Fibroblast of lung (primary cell): ENCODE measurements at places on chromosomes 1 and 21. TPM values are rescaled to one million over a fixed set of nuclear protein-coding genes. Genes with fewer than 3 reads are reported as not detected.
A peak's percentile ranks its signal among the peaks of the same experiment; 100 is the strongest.

DNA sequence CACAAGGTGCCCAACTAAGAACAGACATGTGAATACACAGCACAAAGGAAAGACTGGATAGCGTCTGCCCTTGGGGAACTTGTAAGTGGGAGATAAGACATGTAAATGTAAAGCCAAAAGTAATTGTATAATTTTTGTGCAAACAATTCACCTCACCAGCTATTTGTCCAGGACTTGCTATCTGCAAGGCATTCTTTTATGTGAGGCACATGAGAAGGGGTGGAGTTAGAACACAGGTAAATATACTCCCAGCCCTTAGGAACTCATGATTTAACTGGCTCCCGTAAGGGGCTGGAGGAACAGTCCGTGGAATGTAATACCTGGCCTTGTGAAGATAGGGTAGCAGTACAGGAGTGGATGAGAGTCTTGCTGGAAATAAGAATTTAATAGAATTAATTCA lies 61.3 kb downstream of the CDK18 start:
- H3K27ac ChIP-seq = no peak overlapping the region
- H3K27me3 ChIP-seq = peaks cover 32% of the 10 kb centered on the region
- H3K4me3 ChIP-seq = no peak overlapping the region
- no peak for DNase-seq

DNA sequence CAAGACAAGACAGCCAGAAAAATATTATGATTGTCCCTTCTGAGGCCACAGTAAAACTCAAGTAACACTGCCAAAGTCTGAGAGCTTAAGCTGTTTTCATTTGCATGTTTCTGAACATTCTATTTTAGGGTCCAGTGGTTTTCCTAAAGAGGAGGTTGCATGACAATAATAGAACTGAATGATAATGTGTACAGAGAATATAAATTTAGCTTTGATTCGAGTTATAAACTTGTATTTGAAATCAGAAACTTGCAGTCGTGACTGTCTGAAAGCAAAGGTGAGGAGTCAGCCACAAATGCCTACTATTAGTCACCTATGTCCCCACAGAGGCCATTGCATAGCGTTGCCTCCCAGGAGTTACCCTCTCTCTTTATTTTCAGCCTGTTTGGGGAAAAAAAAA lies 363.1 kb upstream of the ADGRL2 start:
- no peaks in the 10 kb centered on the region for H3K4me1 ChIP-seq
- DNase-seq = no peak
- H3K27me3 ChIP-seq = no peaks in the 10 kb centered on the region
- no peaks in the 10 kb centered on the region for H3K36me3 ChIP-seq
- H3K4me3 ChIP-seq = no peak overlapping the region

DNA sequence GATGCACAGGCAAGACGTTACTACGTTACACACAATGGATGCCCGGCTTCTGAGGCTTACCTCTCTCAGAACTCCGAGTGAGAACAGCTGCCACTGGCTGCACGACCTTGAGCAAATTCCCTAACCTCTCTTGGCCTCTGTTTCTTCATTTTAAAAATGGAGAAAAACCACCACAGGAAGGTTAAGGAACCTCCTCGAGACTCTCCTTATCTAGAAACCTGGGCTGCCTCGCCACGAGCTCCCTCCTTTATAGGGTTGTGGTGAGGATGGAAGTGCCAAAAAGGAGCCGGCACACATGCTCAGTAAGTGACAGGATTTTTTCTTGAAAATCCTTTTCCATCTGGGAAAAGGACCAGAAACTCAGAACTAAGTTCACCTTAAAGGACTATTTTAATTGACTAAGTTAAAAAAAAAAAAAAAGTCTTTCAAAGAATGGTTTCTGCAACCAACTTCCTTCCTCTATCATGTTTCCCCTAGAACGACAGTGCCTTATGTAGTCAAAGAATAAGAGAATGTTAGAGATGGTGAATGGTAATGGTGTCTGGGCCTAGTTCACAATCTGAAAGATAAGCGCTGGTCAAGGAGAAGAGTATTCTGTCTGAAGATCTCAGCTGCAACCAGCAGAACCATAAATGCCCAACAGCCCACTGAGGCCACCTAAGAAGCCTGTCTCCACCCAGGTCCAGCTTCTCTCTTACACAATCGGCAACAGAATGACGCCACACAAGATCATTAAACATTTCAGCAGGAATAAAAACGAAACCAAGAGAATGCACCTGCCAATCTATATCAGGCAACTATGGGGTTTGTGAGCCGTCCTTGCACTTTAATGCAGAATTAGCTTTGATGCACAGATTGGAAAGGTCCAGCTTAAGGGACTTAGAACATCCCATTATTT lies 64.9 kb downstream of the SLC45A1 start:
- no peak for DNase-seq
- H3K36me3 ChIP-seq = peaks cover 6% of the 10 kb centered on the region
- H3K4me3 ChIP-seq = no peak overlapping the region

DNA sequence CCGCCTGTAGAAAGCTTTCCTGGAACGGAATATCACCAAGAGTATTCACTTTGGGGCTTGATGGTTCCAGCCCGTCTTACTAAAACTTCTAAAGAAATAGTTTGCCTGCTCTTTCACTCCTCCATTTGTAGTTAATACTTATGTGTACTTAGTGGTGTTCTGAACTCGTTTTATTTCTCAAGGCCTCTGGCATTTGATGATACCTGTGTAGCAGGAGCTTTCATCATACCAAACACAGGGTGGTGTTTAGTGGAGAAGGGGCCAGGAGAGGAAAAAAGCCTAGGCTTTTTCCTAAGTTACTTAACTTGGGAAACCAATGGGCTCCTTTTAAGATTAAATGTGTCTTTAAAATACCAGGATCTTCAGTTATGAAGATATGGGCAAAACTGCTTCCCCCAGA lies 74.3 kb downstream of the RPS6KA1 start:
- H3K4me3 ChIP-seq = no peak overlapping the region
- no peak for DNase-seq
- no peak overlapping the region for H3K27ac ChIP-seq
- H3K27me3 ChIP-seq = peaks cover 3% of the 10 kb centered on the region

DNA sequence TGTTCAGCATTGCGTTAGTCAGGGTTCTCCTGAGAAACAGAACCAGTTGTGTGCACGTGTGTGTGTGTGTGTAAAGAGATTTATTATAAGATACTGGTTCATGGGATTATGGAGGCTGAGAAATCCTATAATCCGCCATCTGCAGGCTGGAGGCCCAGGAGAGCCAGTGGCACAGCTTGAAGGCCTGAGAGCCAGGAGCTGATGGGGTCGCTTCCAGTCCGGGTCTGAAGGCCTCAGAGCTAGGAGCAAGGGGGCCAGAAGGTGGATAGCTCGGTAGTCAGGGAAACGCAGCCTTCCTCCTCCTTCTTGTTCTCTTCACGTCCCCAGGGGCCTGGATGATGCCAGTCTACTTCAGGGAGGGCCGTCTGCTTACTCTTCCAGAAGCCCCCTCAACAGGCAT lies 37.7 kb downstream of the FAAP20 start:
- DNase-seq = no peak
- H3K4me1 ChIP-seq = no peaks in the 10 kb centered on the region
- H3K4me3 ChIP-seq = no peak overlapping the region
- no peak overlapping the region for H3K27ac ChIP-seq

DNA sequence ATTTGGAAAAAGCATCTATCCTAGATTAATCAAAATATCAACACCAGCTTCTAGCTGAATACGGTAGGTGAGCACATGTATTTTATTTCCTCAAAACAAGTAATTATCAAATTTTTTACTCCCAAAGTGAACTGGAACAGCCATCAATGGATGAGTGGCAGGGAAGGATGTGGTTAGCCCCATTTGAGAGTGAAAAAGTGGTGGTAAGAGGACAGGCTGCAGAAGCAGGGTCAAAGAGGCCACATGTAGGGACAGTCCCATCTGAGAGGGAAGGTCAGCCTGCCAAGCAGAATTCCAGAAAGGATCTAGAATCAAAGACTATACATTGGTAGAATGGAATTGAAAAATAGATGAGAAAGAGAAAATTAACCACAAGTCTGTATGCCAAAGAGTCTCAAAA lies 163.8 kb downstream of the SMYD3 start:
- no peaks in the 10 kb centered on the region for H3K36me3 ChIP-seq
- H3K27me3 ChIP-seq = no peaks in the 10 kb centered on the region
- DNase-seq = no peak
- no peak overlapping the region for H3K27ac ChIP-seq

GRCh38 chr1:197774466-197775281 lies 606 bp downstream of the DENND1B start:
- H3K27ac ChIP-seq = peak overlapping the region; percentile 81
- no peaks in the 10 kb centered on the region for H3K36me3 ChIP-seq
- H3K4me3 ChIP-seq = peak overlapping the region; percentile 73
- DNase-seq = peak; percentile 61
- peaks cover 9% of the 10 kb centered on the region for H3K4me1 ChIP-seq

DNA sequence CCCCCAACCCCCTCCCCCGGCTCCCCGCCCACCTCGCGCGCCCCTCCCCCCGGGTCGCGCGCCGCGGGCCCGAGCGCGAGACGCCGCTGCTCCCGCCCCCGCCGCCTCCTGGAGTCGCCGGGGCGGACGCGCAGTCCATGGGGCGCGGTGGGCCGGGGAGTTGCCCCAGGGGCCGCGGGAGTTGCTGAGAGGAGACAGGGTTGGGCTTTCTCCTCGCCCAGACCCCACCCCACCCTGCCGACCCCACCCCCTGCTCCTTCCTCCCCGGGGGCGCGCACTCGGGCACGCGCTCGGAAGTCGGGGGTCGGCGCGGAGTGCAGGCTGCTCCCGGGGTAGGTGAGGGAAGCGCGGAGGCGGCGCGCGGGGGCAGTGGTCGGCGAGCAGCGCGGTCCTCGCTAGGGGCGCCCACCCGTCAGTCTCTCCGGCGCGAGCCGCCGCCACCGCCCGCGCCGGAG lies at the start of gene LAMC1:
Gene LAMC1, plus strand, starts transcription at position 275 of the 455 bp plus-strand sequence. CDS start 297 bp downstream, outside the sequence.
- H3K27ac ChIP-seq = peak within 1 kb of the TSS; percentile 97
- DNase-seq = peak; percentile 84
- H3K4me3 ChIP-seq = peak within 1 kb of the TSS; percentile 85
- no peaks in the 10 kb centered on the region for H3K27me3 ChIP-seq
- H3K36me3 ChIP-seq = no peaks in the 10 kb centered on the region

DNA sequence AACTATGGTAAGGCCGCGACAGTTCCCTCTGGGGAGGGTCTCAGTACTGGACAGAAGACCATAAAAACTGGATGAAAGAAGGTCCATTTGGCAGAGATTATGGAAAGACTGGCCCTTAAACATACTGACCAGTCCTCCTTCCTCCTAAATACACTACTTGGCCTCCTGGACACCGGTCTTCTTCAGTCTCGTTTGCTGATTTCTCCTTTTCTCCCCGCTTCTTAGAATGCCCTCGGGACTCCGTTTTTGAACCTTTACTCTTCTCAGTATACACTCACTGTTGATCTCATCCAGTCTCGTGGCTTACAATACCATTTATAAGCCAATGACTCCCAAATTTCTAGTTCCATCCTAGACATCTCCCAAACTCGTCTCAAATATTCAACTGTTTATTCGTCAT lies 694 bp upstream of the MRPL9 start:
- H3K27me3 ChIP-seq = no peaks in the 10 kb centered on the region
- H3K4me1 ChIP-seq = no peaks in the 10 kb centered on the region
- H3K4me3 ChIP-seq = peak overlapping the region; percentile 85
- peaks cover 3% of the 10 kb centered on the region for H3K36me3 ChIP-seq

GRCh38 chr1:20964540-20965484 lies 177.7 kb upstream of the HP1BP3 start:
- peaks cover 2% of the 10 kb centered on the region for H3K36me3 ChIP-seq
- H3K27ac ChIP-seq = no peak overlapping the region
- no peak for DNase-seq
- H3K4me1 ChIP-seq = no peaks in the 10 kb centered on the region

- H3K27me3 ChIP-seq = no peaks in the 10 kb centered on the region
- no peak overlapping the region for H3K4me3 ChIP-seq
These were observed 12.8 kb downstream of the ZNF678 start for GRCh38 chr1:227576189-227576588.

- no peaks in the 10 kb centered on the region for H3K36me3 ChIP-seq
- H3K4me1 ChIP-seq = peaks cover 2% of the 10 kb centered on the region
- H3K27me3 ChIP-seq = no peaks in the 10 kb centered on the region
- no peak overlapping the region for H3K4me3 ChIP-seq
These were observed 6.2 kb downstream of the HSD11B1 start for GRCh38 chr1:209710847-209711246.

DNA sequence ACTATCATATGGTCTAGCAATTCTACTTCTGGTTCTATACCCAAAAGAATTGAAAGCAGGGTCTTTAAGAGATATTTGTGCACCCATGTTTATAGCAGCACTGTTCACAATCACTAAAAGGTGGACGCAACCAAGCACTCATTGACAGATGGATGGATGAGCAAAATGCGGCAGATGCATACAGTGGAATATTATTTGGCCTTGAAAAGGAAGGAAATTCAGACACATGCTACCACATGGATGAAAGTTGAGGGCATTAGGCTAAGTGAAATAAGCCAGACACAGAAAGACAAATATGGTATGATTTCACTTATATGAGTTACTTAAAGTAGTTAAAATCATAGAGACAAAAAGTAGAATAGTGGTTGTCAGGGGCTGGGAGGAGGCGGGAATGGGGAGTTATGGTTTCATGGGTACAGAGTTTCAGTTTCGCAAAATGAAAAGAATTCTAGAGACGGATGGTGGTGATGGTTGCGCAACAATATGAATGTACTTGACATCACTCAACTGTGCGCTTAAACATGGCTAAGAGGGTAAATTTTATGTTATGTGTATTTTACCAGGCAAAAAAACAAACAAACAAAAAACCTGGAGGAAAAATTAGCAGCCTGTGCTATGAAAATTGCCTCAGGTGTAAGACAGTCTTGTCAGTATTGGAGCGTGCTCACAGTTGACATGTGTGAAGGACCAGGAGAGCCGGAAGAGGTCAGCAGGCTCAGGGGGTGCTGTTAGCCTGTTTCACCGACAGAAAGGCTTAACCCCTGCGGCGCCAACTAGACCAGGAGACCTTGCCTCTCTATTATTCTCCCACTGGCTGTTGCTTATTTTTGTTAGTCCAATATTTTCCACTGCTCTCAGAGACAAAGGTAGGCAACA lies 26.5 kb downstream of the CD247 start:
- H3K36me3 ChIP-seq = no peaks in the 10 kb centered on the region
- no peak for DNase-seq
- H3K4me3 ChIP-seq = no peak overlapping the region
- H3K4me1 ChIP-seq = no peaks in the 10 kb centered on the region

DNA sequence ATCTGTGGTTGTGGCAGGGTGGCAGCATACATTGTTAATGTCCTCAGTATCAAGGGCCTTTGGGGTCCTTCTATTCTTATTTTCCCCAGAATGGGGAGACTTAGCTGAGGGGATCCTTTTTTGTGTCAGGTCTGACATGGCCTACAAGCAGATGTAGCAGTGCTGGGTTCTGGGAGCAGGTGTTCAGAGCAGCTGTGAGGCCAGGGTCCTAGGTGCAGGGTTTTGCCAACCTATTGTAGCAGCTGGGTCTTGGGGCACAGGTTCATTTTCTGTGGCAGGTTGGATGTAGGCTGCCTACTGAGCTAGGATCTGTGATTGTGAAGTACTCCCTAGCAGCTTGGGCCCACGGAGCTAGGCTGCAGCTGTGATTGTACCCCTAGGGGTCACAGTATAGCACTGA lies 60.1 kb downstream of the DIPK1A start:
- H3K27ac ChIP-seq = no peak overlapping the region
- no peak for DNase-seq
- no peaks in the 10 kb centered on the region for H3K27me3 ChIP-seq
- no peaks in the 10 kb centered on the region for H3K36me3 ChIP-seq
- H3K4me1 ChIP-seq = no peaks in the 10 kb centered on the region

The LPAR3 gene
- 1.8 and 4.3 TPM in 2 replicates for polyA plus RNA-seq

The RIMS3 gene
- polyA plus RNA-seq = 0.11 and 0.12 TPM in 2 replicates

The IKBKE gene
- 12.4 and 13.1 TPM in 2 replicates for polyA plus RNA-seq

The UBE2U gene
- polyA plus RNA-seq = not detected in 2 replicates

The PTGFR gene
- 4.1 TPM in 2 replicates for polyA plus RNA-seq

The DOP1B gene
- polyA plus RNA-seq = 6.1 and 10.1 TPM in 2 replicates

The SNX7 gene
- 42.8 and 60.9 TPM in 2 replicates for polyA plus RNA-seq

The TRNP1 gene
- polyA plus RNA-seq = 32.6 and 66.9 TPM in 2 replicates

The RPTN gene
- not detected in 2 replicates for polyA plus RNA-seq

The CRYBG2 gene
- not detected in 2 replicates for polyA plus RNA-seq

The RBP7 gene
- polyA plus RNA-seq = 0.36 TPM in 1 of 2 replicates, not detected in the other

The C1orf115 gene
- 0.63 and 2.2 TPM in 2 replicates for polyA plus RNA-seq

The FASLG gene
- not detected in 2 replicates for polyA plus RNA-seq

The TNNT2 gene
- 0.14 and 1.4 TPM in 2 replicates for polyA plus RNA-seq
